GM04503 (cell line): ENCODE measurements at places on chromosomes 1 and 21.
A peak's percentile ranks its signal among the peaks of the same experiment; 100 is the strongest.

DNA sequence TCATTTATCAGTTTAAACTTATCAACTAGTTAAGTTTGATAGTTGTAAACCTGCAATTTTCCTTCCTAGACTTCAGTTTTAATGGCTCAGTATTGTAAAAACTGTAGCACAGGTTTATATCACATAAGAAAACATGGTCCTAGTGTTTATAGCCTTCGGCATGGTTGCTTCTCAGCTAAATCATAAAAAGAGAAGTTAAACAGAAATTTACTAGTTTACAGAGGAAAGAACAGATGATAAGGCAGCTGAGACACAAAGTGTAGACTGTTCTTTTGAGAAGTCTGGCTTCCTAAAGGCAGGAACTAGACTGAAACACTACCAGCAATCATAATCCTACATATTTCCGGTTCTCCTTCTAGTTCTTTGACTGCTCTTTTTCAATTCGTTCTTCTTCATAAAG lies 39.8 kb downstream of the WNT2B start:
- no peak for DNase-seq

- no peak for DNase-seq
Observed at GRCh38 chr1:233459470-233459945, 132.0 kb downstream of the MAP3K21 start.

- DNase-seq, result no peak
Observed at GRCh38 chr1:215001419-215002021, 81.0 kb upstream of the KCNK2 start.

- DNase-seq, result no peak
Observed at GRCh38 chr1:221105578-221105977, 226.3 kb downstream of the HLX start.

DNA sequence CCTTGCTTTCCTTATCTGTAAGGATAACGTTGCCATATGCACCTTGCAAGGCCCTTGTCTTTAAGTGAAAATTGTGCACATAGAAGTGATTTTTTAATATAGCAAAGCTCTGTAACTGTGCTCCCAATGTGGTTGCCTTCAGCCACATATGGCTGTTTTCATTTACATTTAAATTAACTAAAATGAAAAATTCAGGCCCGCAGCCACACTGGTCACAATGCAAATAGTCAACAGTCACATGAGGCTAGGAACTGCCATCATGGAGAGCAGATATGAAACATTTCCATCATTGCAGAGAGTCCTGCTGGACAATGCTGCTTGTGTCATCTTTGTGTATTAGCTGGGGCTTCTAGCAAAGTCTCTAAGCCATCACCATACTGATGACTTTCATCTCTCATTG lies 83.4 kb downstream of the PGBD5 start:
- DNase-seq, result no peak

- DNase-seq, result no peak
Observed at GRCh38 chr1:183370399-183371058, 47.7 kb downstream of the NMNAT2 start.

DNA sequence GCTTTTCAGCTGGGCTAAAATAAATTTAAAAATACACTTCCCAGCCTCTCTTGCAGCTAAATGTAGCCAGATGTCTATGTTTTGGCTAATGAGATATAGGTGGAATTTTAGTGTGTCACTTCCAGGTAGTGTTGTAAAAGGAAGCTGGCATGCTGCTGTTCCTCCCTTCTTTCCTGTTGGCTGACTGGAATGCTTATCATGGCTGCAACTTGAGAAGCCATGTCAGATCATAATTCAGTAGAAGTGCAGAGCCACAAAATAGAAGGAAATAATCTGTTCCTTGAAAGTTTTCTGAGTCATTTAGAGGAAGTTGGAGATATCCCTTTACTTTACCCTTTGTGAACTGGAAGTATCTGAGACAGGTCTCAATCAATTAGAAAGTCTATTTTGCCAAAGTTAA lies 10.9 kb upstream of the RBM15 start:
- DNase-seq, result no peak

- no peak for DNase-seq
Observed at GRCh38 chr1:200075522-200075921, 48.0 kb downstream of the NR5A2 start.

- DNase-seq, result peak; percentile 17
Observed at GRCh38 chr1:193569096-193569982, 382.9 kb upstream of the B3GALT2 start.

- peak; percentile 50 for DNase-seq
Observed at GRCh38 chr1:7478809-7479499, 292.1 kb upstream of the VAMP3 start.

DNA sequence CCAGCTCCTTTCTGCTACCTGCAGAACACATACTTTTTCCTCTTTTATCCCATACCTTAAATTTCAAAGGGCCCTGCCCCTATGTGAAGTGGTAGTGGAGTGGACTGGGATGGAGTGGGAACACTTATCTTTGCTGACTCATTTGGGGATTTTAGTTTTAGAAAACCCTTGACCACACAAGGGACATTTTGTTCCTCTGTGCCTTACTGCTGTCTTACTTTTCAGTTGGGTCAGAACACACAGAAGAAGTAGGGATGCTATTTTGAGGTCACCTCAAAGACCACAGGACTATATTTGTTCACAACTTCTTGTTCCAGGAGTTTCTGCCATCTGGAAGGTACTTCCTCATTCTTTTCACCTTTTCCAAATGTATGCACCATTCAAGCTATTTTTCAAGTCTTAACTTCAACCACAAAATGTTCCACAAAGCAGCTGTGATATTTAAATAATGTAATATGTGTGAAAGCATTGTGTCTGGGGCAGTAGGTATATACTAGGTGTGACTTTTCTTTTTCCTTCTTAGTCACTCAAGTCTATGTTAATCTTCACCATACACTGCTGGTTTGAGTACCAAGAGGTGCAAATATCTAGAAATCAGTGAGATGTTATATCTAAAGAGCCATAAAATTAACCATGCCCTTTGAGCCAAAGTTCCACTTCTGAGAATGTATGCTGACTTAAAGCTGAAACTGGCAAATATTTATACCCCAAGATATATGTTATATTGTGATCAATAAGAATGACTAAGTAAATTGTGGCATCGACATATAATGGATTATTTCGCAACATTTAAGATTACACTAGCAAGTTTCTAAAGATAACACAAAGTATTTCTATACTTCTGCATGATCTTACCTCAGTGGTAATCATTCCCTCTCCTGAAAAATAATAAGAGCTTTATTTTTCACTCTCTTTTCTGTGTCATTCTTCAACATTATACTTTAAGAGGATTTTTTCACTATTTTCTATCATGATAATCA lies 308.5 kb downstream of the MRPL39 start:
- no peak for DNase-seq

- no peak for DNase-seq
Observed at GRCh38 chr1:177301425-177302124, 130.8 kb downstream of the BRINP2 start.

DNA sequence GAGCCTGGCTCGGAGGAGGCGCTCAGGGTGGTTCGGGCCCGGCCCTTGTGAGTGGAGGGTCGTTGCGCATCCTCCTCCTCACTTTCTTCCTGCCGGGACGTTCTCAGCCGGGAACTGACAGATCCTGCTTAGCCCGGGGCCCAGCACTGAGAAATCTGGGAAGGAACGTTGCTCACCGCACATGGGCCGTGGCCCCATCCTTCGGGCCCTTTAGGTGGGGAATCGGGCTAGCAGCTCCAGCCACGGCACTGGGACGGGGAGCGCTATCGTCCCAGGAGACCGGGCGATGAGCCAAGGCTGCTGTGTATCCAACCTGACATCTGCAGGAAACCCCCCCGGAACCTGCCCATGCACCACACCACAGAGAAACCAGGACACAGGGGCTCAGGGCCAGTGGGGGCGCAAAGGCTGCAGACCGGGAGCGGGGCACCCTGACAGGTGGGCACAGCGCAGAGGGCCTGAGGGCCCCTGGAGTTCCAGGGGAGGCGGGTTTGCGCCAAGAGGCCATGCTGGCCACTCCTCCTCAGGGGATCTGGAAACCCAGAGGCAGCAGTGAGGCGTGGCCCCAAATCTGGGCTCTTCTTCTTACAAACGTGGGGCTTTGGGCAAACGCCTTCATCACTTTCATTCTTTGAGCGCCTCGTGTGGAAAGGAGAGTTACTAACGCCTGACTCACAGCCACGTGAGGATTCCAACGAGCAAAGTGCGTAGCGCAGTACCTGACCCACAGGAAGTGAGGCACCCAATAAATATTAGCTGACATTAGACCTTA lies at the start of gene SH2D5:
Gene SH2D5, minus strand, starts transcription at position 116 of the 772 bp plus-strand sequence. CDS start 4,659 bp downstream, outside the sequence.
- peak; percentile 91 for DNase-seq

- no peak for DNase-seq
Observed at GRCh38 chr1:16095447-16095846, 22.0 kb upstream of the FAM131C start.

GRCh38 chr1:114108751-114109255 lies 44.9 kb downstream of the SYT6 start:
- DNase-seq, result no peak

DNA sequence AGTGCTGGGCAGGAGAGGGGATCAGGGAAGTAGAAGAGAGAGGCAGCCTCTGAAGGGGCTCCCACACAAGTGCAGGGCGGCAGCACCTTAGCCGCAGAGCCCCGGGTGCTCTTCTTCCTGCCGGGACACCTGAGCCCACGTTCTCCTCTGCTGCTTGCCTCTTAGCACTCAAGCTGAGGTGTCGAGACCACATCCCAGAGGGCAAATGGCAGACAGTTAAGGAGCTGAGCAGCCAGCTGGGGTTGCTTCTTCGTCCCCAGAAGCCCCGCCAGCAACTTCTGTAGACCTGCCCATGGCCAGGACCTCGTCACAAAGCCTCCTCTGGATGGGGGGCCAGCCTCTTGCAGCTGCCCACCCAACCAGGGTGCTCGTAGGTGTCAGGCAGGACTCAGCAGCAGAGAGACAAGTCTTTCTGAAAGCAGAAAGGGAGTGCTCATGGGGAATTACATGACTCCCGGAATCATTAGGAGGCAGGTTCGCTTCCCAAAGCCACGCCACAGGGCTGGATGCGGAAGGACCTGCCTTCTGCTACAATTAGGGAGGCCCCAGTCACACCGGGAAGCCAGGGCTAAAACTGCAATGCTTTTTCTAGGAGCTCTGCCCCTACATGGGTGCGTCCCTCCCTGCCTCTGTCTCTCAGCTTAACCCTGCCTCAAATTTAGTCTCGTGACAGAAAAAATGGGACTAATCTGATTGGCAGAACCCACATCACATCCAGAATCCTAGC lies 141.4 kb upstream of the RAB4A start:
- no peak for DNase-seq

DNA sequence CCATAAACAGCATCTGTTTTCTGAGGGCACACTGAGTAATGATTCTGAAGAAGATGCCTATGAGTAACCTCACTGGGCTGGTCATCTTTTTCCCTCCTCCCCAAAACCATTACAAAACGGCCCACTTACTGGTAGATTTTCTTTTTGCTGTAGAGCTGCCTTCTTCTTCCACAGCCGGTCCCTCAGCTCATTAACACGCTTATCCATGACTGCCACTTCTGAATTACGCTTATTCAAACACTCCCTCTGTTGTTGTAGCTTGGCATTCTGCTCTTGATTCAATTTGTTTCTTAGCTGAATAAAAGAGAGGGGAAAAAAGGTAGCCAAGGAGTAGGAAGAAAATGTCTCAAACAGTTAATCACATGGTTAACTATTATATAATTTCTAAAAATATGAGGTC lies 43.1 kb downstream of the TP53BP2 start:
- DNase-seq, result no peak

- no peak for DNase-seq
Observed at GRCh38 chr1:59699227-59699847, 115.4 kb upstream of the HOOK1 start.

DNA sequence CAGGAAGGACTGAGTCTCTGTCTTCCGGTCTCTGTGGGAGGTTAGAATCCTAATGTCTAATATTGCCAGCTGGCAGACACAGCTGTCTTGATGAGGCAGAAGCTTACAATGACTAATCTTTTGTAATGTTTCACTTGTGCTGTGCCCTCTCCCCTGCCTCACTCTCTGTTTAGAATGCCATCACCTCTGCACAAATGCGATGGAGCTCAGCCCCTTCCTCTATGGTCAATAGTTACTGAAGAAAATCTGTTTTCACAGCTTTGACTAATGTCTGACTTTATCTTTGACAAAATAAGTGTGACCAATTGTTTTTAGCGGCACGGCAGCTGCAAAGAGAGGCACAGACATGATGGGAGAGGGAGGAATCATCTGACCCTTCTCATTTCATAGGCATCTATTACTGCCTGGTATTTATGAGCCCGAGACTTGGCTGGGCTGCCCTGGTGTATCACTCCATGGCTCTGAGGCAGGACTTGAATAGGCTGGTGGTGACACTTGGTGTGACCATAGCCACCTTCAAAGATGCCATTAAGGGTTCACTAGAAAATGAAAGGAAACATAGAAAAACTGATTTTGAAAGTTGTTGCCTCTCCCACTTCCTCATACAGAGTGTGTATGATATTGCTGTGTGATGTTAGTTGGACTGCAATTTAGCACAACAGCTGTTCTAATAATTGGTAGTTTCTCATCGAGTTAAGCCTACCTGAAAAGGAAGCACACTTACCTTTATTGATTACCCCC lies 163.2 kb upstream of the NBPF11 start:
- DNase-seq, result no peak

- no peak for DNase-seq
Observed at GRCh38 chr1:94669198-94669597, 127.6 kb upstream of the F3 start.

GRCh38 chr1:174839211-174839610 lies 160.5 kb upstream of the CACYBP start:
- DNase-seq, result no peak

DNA sequence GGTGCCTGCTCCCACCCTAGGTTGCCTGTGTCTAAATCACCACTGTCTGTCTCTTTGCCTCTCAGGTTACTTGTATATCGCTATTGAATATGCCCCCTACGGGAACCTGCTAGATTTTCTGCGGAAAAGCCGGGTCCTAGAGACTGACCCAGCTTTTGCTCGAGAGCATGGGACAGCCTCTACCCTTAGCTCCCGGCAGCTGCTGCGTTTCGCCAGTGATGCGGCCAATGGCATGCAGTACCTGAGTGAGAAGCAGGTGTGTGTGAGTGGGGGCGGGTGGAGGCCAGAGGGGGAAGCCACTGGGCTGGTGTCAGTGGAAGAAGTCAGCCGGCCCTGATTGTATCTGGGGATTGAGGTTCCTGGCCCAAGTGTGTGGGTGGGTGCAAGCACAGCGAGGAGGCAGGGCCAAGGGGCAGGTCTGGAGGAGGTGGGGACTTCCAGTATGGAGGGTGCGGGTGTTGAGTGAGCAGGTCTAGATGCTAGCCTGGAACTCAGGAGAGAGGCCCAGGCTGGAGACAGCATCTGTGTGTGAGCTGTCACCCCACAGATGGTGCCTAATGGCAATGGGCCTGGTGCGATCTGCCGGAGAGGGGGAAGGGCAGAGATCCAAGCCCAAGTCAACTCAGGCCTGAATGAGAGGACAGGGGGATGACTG lies 17.2 kb downstream of the TIE1 start:
- DNase-seq, result no peak

DNA sequence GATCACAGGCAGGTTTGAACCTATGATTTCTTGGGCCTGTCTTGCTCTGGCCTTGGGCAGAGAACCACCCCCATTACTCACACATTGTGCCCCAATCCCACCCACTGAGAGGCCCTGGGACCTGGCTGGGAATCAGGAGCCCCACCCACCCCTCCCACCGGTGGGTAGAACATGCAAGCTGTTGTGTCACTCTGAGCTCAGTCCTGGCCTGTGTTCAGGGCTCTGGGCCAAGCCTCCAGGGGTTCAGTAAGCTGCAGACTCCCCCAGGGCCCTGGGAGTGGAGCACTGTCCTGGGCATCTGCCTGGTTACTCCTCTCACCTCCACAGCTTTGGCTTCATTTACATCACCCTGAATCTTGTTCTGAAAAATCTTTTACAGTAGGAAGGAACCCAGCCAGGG lies 270.5 kb downstream of the RRAGC start:
- no peak for DNase-seq
